ENCODE measurements at places on chromosomes 1 and 21. TPM values are rescaled to one million over a fixed set of nuclear protein-coding genes. Genes with fewer than 3 reads are reported as not detected.

RIIAD1 gene
- total RNA-seq, result not detected

C1orf87 gene
- total RNA-seq, result not detected

GPR25 gene
- not detected for total RNA-seq

IL24 gene
- 0.86 TPM for total RNA-seq

Measured in fibroblast of villous mesenchyme (primary cell).